ENCODE measurements at places on chromosomes 7 and 10. TPM values are rescaled to one million over a fixed set of nuclear protein-coding genes. Genes with fewer than 3 reads are reported as not detected.

The TCTN3 gene
- total RNA-seq, result 17.3 TPM

The GGCT gene
- total RNA-seq, result 56.6 TPM

The ACTA2 gene
- 53.0 TPM for total RNA-seq

The TMEM254 gene
- total RNA-seq, result 46.8 TPM

The ZNF365 gene
- total RNA-seq, result 5.2 TPM

The LIPK gene
- total RNA-seq, result 3.3 TPM

The NAMPT gene
- total RNA-seq, result 418 TPM

The SPAM1 gene
- total RNA-seq, result not detected

The VPS37D gene
- 0.32 TPM for total RNA-seq

The BMI1 gene
- 13.0 TPM for total RNA-seq

The PKD2L1 gene
- total RNA-seq, result not detected

The SLC16A9 gene
- 14.3 TPM for total RNA-seq

The ADAM12 gene
- 0.64 TPM for total RNA-seq

The TEX36 gene
- total RNA-seq, result not detected

The MYO3A gene
- 0.20 TPM for total RNA-seq

The HKDC1 gene
- total RNA-seq, result 0.04 TPM

The PRR15 gene
- 0.92 TPM for total RNA-seq

The HTR7 gene
- 0.92 TPM for total RNA-seq

Measured in esophagus mucosa (tissue), 1 donor.